OCI-M1 (cell line): ENCODE measurements at places on chromosomes 5 and 9.

DNA sequence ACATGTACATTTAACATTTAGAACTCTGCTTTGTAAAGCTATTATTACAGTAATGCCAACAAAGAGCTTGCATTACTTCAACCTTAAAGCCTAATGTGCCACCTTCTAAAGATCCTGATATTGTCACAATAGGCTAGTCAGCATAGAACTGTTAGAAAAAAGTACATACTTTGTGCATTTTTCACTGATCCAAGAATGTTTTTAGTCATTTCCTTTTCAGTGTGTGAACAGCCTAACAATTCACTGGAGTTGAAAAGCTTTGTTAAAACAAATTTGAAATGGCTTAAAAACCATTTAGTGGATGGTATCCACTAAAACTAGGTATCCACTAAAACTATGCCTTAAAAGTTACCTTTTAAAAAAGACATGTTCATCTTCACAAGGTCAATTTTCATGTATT, 4.5 kb downstream of the RPS6 start:
- no peak for DNase-seq

GRCh38 chr5:119435436-119436132, 16.7 kb upstream of the HSD17B4 start:
- DNase-seq, result peak; percentile 48

GRCh38 chr5:44536650-44537260, 147.5 kb upstream of the FGF10 start:
- DNase-seq, result peak; percentile 65

DNA sequence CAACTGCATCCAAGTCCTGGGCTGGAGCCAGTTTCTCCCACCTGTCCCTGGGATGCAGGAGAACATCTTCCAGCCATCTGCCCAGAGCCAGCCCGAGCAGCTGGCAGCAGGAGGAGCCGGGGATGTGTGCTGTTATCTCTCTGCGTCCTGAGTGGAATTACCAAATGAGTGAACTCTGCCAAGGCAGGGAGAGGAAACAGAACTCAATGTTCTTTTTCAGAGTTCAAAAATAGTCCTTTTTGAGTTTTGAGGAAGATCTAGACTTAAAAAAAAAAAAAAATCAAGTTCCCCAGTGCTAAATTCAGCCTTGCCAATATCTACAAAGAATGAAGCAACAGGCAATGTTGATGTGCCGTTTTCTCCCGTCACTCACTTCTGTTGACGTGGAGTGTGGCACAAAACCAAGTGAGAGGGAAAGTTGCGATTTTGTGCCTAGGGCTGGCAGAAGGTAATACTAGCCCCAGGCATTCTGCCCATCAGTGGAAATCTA, 56.2 kb downstream of the TMOD1 start:
- DNase-seq, result no peak

GRCh38 chr5:168409591-168410458, 76.4 kb upstream of the RARS1 start:
- peak; percentile 33 for DNase-seq

DNA sequence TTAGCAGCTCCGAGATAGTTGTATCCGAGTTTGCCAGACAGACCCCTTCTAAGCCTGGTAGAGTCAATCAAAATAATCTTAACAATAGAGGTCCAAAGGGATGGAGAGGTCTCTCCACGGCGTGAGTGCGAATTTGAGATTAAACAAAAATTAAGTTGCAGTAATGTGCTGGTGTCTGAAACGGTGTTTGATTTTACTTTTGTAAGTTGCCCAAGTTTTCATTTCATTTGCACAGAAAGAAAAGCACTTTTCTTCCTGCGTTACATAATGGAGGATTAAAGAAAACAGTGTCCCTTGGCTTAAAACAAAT, 1.2 kb downstream of the IRX1 start:
- peak; percentile 44 for DNase-seq

GRCh38 chr9:6134661-6135180, 80.9 kb upstream of the IL33 start:
- no peak for DNase-seq

DNA sequence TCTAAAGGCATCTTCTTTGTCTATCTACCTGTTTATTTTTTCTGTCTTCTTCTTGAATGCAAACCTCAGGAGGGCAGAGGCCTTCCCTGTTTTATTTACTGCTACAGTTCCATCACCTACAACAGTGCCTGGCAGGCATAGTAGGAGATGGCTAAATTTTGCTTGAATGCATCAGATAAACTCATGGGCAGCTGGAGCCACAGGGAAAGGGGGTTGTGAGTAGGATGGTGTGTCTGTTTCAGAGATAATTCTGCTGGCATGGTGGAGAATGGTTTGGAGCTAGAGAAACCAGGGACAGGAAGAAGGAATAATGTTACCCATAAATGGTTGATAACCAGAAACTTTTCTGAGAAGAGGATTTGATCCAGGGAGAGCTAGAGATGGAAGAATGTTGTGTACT, 189.8 kb upstream of the BRINP1 start:
- DNase-seq, result no peak

- DNase-seq, result no peak
These were observed 40.5 kb downstream of the MVB12B start for GRCh38 chr9:126367139-126367538.

DNA sequence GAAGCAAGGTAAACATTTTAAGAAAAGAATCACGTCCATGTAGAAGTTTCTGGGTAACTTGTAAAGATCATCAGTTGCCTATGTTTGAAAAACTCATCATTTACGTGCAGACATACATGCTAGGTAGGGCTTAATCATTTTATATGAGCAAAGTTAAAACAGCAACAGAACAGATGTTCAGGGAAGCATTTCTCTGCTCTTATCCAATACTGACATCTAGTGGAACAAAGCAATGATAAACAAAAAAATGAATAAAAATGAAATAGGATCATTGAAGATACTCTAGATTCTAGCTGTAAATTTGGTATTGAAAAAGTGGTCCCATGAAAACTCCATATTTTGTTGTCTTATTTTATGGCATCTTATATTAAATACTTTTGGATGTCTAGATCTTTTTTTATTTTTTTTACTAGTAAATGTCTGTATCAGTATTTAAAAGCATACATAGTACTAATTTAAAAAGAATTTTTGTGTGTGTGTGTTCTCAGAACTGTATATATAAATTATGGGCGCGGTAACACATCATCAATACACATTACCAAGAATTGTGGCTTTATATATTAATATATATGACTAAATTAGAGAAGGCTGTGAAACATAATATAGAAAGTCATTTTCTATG, 1050.2 kb downstream of the CDH12 start:
- peak; percentile 70 for DNase-seq
